ENCODE measurements at places on chromosomes 2 and 18. TPM values are rescaled to one million over a fixed set of nuclear protein-coding genes. Genes with fewer than 3 reads are reported as not detected.

GRCh38 chr2:10537522-10538199 is 89.5 kb upstream of the ODC1 start:
- DNase-seq = no peak

- DNase-seq = peak; percentile 99
Observed at GRCh38 chr2:231161877-231162329, 36.5 kb upstream of the ARMC9 start.

DNA sequence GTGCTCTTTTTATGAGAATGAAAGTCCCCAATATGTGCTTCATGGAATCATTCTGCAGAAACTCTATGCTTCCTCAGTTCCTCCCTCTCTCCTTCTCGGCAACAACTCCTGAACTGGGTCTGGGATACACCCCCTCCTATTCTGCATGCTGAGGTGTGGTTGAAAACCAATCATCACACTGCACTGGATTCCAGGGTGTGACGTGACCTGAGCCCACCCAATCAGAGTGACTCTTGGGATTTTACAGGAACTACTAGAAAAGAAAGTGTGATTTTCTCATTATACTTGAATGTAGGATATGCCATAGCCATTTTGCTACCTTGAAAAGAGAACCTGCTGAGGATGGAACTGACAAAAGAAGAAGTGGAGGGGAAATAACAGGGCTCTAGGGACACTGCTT is 36.3 kb downstream of the ACVR1 start:
- DNase-seq = no peak

GRCh38 chr2:105929516-105929915 is 184.8 kb downstream of the NCK2 start:
- DNase-seq = no peak

DNA sequence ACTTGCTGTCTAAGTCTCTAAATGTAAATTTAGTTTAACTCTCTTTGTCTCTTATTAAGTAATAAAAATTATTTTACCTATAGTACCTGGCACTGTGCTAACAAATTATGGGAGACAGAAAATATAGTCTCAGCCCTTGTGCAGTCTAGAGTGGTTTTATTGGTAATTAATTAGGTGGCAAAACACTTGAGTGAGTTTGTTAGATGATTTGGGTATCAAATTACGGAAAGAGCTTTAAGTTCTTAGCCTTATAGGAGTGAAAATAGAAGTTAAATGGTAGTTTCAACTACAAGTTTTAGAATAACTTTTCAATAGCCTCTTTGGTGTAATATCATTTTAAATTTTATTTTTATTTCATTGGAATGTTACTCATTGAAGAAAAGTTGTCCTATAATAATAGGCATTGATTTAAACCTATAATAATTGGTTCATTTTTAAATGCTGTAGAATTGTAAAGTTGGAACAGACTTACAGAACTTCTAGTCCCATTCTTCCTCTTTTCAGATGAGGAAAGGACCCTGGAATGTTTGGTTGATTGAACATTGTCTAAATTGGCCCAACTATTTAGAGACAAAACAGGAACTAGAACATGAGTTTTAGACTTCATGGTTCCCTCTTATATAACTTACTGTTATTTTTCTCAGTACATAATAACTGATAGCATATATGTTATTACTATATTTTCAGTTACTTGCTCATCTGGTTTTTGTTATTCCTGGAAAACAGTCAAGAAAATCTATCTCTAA is 10.2 kb upstream of the HTR2B start:
- no peak for DNase-seq

- DNase-seq = peak; percentile 1
Observed at GRCh38 chr2:40820319-40820718, 368.4 kb upstream of the SLC8A1 start.

- DNase-seq = no peak
Observed at GRCh38 chr2:29326926-29327325, 211.7 kb downstream of the CLIP4 start.

GRCh38 chr2:150647943-150648342 is 160.5 kb upstream of the RND3 start:
- DNase-seq = no peak

DNA sequence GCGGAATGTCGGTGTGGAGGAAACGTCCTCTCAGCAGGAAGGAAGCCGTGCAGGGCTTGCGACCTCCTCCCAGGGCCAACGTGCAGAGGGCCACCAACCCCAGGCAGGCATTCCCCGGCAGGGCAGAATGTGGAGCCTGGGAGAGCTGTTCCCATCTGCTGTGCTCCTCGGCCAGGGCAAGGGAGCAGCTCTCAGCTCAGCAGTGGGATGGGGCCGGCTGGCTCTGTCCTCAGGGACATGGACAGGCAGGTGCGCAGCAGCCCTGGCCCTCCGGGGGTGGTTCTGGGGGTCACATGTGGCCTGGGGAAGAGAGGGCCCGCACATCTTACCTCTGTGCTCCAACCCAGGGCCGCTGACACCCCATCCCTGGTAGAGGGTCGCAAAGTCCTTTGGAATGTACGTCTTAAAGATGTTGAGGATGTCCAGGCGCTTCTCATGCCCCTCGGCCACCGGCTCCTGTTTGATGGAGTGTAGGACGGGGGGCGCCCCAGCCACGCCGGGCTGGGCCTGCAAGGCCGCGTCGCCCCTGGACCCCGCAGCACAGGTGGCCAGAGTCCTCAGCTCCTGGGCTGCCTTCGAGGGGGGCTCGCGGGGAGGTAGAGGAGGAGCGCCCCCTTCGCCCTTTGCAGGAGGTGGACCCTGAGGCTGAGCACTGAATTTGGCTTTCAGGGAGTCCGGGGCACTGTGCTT is 116.4 kb downstream of the ZNF516 start:
- DNase-seq = no peak

DNA sequence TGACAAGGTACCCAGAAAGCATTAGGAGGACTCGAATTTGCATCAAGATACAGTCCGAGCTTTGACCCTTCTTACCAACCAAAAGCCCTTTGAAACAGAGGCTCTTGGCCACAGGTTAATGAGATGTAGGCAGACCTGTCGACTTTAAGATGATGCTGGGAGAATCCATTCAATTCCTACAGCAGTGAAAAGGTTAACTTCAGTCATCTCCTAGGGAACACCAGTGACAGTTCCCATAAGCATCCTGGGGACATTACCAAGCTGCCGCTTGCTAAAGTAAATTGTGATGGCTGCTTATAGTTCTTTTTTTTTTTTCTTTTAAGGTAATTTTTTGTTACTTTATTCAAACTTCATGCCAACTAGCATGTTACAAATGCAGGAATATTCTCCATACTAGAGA is 379.3 kb downstream of the SOX11 start:
- no peak for DNase-seq

DNA sequence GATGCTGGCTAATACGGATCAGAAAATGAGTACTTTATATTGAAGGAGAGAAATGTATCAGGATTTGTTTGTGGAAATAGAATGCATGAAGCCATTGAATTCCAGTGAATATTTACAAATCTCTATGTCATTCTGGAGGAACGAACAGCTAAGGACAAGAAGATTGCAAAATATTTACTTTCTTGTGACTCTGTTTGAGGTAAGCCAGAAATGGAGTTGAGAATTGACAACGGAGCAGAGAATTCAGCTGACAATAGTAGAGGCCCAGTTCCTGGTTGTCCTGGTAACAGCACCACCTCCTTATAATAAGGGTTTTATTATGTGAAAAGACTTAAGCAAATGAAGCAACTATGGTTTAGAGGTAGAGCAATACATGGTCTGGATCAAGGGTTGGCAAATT is 349.2 kb downstream of the ADCYAP1 start:
- no peak for DNase-seq

DNA sequence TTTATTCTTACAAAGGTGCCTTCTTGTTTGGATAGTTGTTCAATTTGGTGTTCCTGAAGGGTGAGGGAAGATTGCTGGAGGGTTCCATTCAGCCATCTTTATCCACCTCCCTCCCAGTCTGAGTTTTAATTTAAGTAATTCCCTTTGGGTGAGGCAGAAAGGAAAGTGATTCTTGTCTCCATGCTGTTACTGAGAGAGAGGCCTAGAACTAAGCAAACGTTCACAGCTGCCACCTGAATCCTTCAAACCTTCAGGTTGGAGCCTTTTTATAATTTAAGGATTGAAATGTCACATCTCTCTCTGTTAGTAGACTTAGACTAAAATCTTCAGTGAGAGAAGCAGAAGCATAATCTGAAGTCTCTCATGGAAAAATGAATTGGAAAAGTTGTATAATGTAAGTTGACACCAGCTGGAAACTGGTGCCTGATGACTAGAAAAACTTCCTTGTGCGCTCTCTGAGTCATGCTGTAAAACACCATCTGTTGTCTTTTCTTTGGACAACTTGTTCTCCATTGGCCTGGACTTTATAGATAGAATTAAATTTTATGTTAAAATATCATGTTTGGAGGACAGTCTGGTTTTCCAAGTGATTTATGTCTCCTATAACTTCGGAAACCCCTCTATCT is 14.6 kb downstream of the STRADB start:
- peak; percentile 90 for DNase-seq

GRCh38 chr18:10669441-10670100 is 143.7 kb downstream of the NAPG start:
- DNase-seq = no peak

DNA sequence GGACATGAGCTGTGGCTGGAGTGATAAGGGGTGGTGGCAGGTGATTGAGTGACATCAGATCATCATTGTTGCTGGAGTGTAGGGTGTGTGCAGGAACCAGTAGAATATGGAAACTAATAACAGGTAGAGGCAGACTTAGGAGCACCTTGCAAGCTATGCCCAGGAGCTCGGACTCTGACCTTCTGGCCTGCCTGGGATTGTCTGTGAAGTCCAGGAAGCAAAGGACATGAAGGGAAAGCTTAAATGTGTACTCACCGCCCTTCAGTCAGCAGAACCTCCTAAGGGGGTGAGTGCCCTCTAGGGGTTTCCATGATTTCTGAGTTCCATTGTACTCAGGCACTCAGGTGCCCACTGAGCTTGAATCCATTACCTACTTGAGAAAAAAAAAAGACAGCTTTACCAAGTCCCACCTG is 104.2 kb downstream of the CRIM1 start:
- peak; percentile 63 for DNase-seq

DNA sequence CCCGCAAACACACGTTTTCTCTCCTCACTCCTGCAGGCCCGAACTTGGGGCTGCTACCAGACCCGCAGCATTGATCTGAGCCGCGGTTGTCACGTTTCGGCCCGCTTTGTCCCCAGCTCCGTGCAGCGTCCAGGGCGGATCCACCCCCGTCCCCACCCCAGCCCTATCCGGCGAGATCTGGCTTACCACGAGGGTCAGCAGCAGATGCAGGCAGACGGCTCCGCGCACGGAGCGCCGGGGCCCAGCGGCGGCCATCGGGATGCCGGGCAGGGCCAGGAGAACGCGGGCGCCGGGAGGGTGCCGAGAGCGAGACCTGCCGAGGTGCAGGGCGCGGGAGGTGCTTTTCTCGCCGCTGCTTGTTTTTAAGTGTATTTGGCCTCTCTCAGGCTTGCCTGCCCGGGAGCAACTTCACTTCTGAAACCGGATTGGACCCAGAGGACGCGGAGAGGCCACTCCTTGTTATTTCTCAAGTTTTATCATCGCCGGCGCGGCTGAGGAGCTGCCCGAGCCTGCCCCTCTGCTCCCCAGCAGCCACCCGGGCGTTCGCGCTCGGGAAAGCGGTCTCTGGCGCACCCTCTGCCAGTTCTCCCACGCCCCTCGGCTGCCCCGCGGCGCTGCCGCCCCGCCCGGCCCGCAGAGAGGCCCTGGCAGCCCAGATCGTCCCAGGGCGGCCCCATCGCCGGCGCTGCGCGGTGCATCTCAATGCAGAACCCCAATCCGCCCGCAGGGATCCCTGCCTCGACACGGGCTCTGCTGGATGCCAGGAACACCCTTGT is at the start of gene DSC3:
Gene DSC3 (minus strand): TSS at position 337 of the 776 bp plus-strand sequence. CDS start 82 bp downstream, at position 255.
- DNase-seq = no peak

The ADAM17 gene
- 46.4 TPM for total RNA-seq

The RSAD2 gene
- not detected for total RNA-seq

The PARD6G gene
- total RNA-seq = 3.3 TPM

The SPP2 gene
- total RNA-seq = not detected

The EMILIN1 gene
- total RNA-seq = 26.5 TPM

The SERPINE2 gene
- 21.1 TPM for total RNA-seq

The ANKRD23 gene
- 0.54 TPM for total RNA-seq

The FEV gene
- not detected for total RNA-seq

The ANKRD12 gene
- 12.9 TPM for total RNA-seq

The NEU2 gene
- not detected for total RNA-seq

The ASXL2 gene
- total RNA-seq = 8.1 TPM

The SERPINB11 gene
- total RNA-seq = not detected

The ANTXR1 gene
- 29.2 TPM for total RNA-seq

The HAT1 gene
- total RNA-seq = 24.4 TPM

The COL3A1 gene
- 408 TPM for total RNA-seq

The SCYGR2 gene
- not detected for total RNA-seq

The LDAH gene
- total RNA-seq = 22.5 TPM

All from IMR-90 (cell line).